Hepatocyte (in vitro differentiated cells): ENCODE measurements at places on chromosomes 13 and 19. TPM values are rescaled to one million over a fixed set of nuclear protein-coding genes. Genes with fewer than 3 reads are reported as not detected.

- no peaks in the 10 kb centered on the region for H3K36me3 ChIP-seq
- DNase-seq: no peak
- no peaks in the 10 kb centered on the region for H3K27me3 ChIP-seq
- no peak overlapping the region for H3K27ac ChIP-seq
- no peak overlapping the region for H3K4me3 ChIP-seq
These were observed 261.8 kb downstream of the TBC1D4 start for GRCh38 chr13:75220238-75220542.

The DIAPH3 gene
- 4.7 and 7.4 TPM in 2 replicates for polyA plus RNA-seq

DNA sequence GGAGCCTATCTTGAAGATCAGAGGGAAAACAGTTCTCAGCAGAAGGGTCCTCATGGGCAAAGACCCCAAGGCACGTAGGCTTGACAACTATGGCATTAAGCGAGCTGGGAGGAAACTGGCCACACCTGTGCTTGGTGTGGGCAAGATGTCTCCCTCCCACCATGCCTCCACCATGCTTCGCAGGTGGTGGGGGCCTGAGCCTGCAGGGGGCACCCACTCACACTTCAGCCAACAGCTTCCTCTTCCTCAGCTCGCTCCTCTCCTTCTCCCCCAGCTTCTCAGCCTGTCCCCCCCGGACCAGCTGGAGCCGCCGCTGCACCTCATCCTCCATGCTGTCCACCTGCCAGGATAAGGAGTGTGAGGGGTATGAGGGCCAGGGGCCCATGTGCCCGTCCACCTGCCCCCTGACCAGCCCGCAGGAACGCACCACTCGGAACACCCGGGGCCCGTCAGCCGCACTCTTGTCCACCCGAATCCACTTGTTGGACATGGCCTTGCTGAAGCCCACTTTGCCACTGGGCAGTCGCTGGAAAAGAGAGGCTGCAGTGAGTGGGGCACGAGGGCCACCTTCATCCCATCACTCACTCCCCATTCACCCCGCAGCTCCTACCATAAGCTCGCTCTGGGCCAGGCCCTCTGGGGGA is 3.4 kb downstream of the FARSA start:
- DNase-seq: no peak
- no peaks in the 10 kb centered on the region for H3K27me3 ChIP-seq
- H3K27ac ChIP-seq: no peak overlapping the region
- H3K36me3 ChIP-seq: no peaks in the 10 kb centered on the region

DNA sequence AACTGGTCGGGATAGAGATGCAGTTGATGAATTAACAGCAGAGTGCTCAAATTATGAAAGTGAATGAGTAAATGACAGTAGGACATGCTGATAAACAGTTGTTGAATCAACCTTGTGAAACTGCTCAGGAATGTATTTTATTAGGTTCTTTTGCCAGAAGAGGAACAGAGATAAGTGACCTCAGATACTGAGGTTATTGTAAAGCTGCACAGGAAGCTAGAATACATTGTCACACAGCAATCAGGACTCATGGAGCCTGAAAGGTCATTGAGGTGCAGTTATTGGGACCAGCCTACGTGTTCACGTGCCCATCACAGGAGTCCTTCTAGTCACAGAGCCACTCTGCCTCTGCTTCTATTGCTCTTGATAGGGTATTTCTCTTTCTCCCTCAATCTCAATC is 47.5 kb upstream of the MED4 start:
- no peaks in the 10 kb centered on the region for H3K36me3 ChIP-seq
- H3K4me3 ChIP-seq: no peak overlapping the region
- H3K27me3 ChIP-seq: no peaks in the 10 kb centered on the region
- no peak overlapping the region for H3K27ac ChIP-seq
- no peaks in the 10 kb centered on the region for H3K4me1 ChIP-seq

DNA sequence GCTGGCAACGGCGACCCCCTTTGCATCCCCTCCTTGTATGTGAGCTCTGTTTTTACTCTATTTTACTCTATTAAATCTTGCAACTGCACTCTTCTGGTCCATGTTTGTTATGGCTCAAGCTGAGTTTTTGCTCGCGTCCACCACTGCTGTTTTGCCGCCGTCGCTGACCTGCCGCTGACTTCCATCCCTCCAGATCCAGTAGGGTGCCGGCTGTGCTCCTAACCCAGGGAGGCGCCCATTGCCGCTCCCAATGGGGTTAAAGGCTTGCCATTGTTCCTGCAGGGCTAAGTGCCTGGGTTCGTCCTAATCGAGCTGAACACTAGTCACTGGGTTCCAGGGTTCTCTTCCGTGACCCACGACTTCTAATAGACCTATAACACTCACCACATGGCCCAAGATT is 2704.4 kb downstream of the PCDH9 start:
- H3K4me1 ChIP-seq: no peaks in the 10 kb centered on the region
- no peaks in the 10 kb centered on the region for H3K36me3 ChIP-seq
- no peak for DNase-seq
- H3K27ac ChIP-seq: no peak overlapping the region

- H3K36me3 ChIP-seq: no peaks in the 10 kb centered on the region
- DNase-seq: peak; percentile 33
- H3K27me3 ChIP-seq: no peaks in the 10 kb centered on the region
These were observed 145.5 kb downstream of the DLEU7 start for GRCh38 chr13:50697746-50698539.

- H3K27me3 ChIP-seq: no peaks in the 10 kb centered on the region
- H3K4me3 ChIP-seq: no peak overlapping the region
- DNase-seq: no peak
- peaks cover 1% of the 10 kb centered on the region for H3K4me1 ChIP-seq
- no peak overlapping the region for H3K27ac ChIP-seq
These were observed 364.4 kb downstream of the DCT start for GRCh38 chr13:94115054-94115453.

DNA sequence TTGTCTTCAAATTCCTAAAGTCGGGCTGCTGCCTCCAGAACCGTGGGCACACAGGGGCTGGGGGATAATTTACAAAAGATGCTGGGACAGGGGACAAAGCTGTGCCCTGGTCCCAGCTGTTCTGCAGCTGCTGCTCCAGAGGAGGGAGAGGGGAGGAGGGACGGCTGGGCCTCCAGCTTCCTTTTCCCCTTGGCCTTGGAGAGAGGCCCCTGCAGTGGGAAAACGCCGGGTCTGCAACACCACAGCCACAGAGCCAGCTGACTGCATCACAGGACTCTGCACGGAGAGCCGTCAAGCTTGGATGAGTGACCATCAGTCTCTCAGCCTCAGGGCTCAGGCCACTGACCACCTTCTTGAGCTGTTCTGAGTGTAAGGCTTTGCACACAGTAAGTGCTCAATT is 6.1 kb downstream of the DOCK6 start:
- H3K4me3 ChIP-seq: no peak overlapping the region
- H3K4me1 ChIP-seq: no peaks in the 10 kb centered on the region
- H3K27ac ChIP-seq: peak overlapping the region; percentile 66
- DNase-seq: peak; percentile 59
- no peaks in the 10 kb centered on the region for H3K36me3 ChIP-seq

GRCh38 chr19:49301866-49302252 is 23.1 kb downstream of the SLC6A16 start:
- no peak overlapping the region for H3K4me3 ChIP-seq
- no peaks in the 10 kb centered on the region for H3K36me3 ChIP-seq
- H3K4me1 ChIP-seq: no peaks in the 10 kb centered on the region
- H3K27me3 ChIP-seq: no peaks in the 10 kb centered on the region

- no peaks in the 10 kb centered on the region for H3K27me3 ChIP-seq
- DNase-seq: no peak
- no peak overlapping the region for H3K4me3 ChIP-seq
- H3K4me1 ChIP-seq: no peaks in the 10 kb centered on the region
- H3K27ac ChIP-seq: no peak overlapping the region
These were observed 798.3 kb downstream of the GPC5 start for GRCh38 chr13:92196591-92197256.

The RAB3D gene
- polyA plus RNA-seq: 27.3 and 32.6 TPM in 2 replicates

DNA sequence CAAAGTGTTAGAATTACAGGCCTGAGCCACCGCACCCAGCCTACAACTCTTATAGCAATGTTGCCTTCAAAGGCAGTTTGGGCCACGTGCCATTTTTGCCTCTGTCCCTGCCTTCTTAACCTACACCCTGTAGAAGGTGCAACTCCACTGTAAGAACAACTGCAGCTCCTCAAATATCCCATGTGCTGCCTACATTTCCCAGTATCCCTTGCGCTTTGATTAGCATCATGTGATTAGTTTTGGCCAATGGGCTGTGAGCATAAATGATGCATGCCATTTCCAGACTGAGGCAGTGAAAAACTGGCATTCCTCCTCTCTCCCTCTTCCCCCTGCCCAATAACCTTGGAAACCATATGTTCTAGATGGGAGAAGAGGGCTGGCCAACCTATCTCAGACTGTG is 75.2 kb upstream of the MRI1 start:
- no peaks in the 10 kb centered on the region for H3K36me3 ChIP-seq
- no peak overlapping the region for H3K4me3 ChIP-seq
- H3K27me3 ChIP-seq: no peaks in the 10 kb centered on the region
- no peaks in the 10 kb centered on the region for H3K4me1 ChIP-seq
- DNase-seq: no peak

DNA sequence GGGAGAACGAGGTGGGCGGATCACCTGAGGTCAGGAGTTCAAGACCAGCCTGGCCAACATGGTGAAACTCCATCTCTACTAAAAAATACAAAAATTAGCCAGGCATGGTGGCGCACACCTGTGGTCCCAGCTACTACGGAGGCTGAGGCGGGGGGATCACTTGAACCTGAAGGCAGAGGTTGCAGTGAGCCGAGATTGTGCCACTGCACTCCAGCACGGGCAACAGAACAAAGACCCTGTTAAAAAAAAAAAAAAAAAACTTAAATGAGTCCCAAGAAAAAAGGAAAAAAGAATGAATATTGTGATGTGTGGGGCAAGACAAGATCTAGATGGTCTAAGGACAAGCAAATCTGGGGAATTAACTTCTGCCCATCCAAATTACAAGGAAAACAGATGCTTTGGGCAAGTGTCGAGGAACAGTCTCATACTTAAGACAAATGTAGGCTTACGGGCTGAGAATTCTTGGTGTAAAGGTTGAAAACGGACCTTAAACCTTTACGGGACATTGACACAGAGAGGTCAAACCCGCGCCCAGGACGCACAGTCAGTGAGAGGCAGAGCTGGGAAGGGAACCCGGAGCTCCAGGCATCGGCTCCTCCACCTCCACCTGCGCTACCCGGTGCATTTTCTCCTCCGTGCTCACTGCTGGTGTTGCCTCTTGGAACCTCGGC is 656 bp upstream of the ZNF324 start:
- no peaks in the 10 kb centered on the region for H3K36me3 ChIP-seq
- peak overlapping the region; percentile 38 for H3K4me3 ChIP-seq
- no peak for DNase-seq
- no peaks in the 10 kb centered on the region for H3K27me3 ChIP-seq

DNA sequence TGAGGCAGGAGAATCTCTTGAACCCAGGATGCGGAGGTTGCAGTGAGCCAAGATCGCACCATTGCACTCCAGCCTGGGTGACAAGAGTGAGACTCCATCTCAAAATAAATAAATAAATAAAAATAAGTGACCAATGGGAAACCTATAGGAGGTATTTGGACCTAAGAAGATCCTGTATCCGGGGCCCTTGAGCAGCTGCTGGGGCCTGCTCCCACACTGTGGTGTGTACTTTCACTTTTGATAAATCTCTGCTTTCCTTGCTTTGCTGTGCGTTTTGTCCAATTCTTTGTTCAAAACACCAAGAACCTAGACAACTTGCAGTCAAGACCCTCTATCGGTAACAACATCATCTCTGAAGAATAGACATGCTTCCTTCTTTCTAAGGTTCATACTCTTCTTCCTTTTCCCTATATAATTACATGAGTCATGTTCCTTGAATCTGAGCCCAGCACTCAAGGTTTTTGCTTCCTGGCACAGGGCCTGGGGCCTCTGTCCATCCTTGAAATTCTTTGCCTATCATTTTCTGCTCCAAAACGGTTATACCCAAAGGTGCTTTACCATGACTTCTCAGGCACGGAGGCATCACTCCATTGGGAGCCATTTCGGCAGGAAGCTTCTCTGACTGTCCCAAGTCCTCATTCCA is 14.2 kb upstream of the PNMA8C start:
- H3K4me1 ChIP-seq: peaks cover 6% of the 10 kb centered on the region
- no peak for DNase-seq
- no peak overlapping the region for H3K4me3 ChIP-seq
- H3K27me3 ChIP-seq: no peaks in the 10 kb centered on the region

- peak; percentile 11 for DNase-seq
- no peaks in the 10 kb centered on the region for H3K4me1 ChIP-seq
- H3K27me3 ChIP-seq: no peaks in the 10 kb centered on the region
- H3K27ac ChIP-seq: no peak overlapping the region
- H3K4me3 ChIP-seq: no peak overlapping the region
These were observed 81.0 kb upstream of the SLC7A1 start for GRCh38 chr13:29676535-29676934.

DNA sequence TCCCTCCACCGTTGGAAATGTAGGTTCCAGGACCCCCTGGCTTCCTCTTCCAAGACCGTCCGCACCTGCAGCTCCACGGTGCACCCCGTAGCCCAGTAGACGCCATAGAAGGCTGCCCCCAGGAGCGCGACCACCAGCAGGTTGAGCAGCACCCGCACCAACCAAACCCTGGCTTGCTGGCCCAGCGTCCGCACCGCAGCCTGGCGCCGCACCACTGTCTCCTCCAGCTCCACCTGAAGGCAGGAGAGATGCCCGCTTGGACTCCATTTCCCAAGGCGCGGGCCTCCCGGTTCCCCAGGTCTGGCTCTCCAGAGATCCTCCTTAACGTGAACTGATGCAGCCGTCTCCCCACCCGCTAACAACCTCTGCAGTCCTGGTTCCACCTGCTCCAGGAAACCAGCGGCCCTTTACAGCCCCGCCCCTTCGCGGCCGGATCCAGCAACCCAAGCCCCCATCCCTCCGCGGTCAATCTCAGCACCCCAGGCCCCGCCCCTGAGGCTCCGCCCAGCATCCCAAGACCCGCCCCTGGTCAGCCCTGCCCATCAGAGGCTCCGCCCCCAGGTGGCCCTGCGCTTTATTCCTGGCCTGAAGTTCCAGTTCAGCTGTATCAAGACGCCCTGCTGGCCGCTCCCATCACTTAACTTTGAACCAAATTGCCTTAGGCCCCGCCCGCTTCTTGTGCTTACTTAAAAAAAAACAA is 5.0 kb upstream of the LENG1 start:
- H3K27ac ChIP-seq: no peak overlapping the region
- peaks cover 11% of the 10 kb centered on the region for H3K4me1 ChIP-seq
- peak; percentile 89 for DNase-seq
- H3K36me3 ChIP-seq: no peaks in the 10 kb centered on the region
- no peaks in the 10 kb centered on the region for H3K27me3 ChIP-seq

The FFAR1 gene
- not detected in 2 replicates for polyA plus RNA-seq

GRCh38 chr19:51098365-51099046 is 9.7 kb downstream of the CTU1 start:
- no peak overlapping the region for H3K27ac ChIP-seq
- no peaks in the 10 kb centered on the region for H3K27me3 ChIP-seq
- no peaks in the 10 kb centered on the region for H3K4me1 ChIP-seq
